ENCODE measurements at places on chromosomes 7 and 10.

DNA sequence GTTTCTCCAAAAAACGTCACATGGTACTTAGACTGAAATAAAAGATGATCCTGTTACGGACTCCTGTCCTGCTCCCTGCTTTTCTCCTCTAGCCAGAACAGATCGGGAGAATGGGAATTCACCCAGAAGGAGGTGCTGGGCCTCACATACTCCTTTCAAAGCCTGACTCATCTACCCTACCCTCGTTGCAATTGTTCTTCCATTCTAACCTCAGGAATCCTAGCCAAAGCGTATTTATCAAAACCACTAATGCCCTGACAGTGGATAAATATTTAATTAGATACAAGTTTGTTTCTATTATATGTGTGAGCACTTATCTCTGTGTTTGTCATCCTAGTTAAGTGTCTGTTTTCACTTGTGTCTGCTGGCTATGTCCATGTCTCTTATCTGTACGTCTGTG lies 21.7 kb downstream of the ZCWPW1 start:
- no peak for DNase-seq

- no peak for DNase-seq
These were observed 149.1 kb upstream of the WDR11 start for GRCh38 chr10:120702032-120702431.

- no peak for DNase-seq
These were observed 610.0 kb upstream of the MBL2 start for GRCh38 chr10:53382543-53382942.

- no peak for DNase-seq
These were observed 4.5 kb downstream of the VGF start for GRCh38 chr7:101160910-101161309.

DNA sequence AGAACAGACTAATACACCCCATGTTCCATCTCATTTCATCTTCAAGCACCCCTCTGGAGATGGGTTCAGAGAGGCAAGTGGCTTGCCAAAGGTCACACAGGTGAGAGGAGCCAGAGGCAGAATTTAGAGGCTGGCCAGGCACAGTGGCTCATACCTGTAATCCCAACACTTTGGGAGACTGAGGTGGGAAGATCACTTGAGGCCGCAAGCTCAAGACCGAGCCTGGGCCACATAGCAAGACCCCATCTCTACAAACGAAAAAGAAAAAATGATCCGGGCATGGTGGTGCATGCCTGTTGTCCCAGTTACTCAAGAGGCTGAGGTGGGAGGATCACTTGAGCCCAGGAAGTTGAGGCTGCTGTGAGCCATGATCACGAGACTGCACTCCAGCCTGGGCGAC lies 34.7 kb upstream of the MYL10 start:
- DNase-seq, result no peak

- no peak for DNase-seq
These were observed 48.8 kb downstream of the SFR1 start for GRCh38 chr10:104170610-104171254.

- DNase-seq, result no peak
These were observed 70.6 kb downstream of the PTPRE start for GRCh38 chr10:127977357-127978009.

All from esophagus squamous epithelium (tissue), 5 donors.